ENCODE measurements at places on chromosomes 4 and X.

- DNase-seq, result no peak
Observed at GRCh38 chrX:70087857-70088630, 25.8 kb downstream of the OTUD6A start.

DNA sequence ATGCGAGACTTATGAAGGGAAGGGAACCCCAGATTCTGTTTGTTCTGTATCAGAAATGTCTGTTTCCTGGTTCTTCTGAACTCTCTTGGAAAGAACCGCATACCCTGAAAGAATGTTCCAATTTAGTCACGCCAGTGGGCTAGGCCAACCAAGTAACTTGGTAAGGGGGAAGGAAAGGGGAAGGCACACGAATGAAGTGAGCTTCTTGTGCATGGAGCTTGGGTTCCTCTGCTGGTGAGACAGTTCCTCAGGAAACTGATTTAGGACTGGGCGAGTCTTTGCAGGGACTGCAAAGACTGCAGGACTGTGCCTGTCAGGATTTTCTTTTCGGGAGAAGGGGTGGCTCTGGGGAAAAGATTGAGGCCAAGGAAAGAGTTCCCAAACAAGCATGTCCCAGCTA, 35.6 kb downstream of the FRMPD3 start:
- no peak for DNase-seq

DNA sequence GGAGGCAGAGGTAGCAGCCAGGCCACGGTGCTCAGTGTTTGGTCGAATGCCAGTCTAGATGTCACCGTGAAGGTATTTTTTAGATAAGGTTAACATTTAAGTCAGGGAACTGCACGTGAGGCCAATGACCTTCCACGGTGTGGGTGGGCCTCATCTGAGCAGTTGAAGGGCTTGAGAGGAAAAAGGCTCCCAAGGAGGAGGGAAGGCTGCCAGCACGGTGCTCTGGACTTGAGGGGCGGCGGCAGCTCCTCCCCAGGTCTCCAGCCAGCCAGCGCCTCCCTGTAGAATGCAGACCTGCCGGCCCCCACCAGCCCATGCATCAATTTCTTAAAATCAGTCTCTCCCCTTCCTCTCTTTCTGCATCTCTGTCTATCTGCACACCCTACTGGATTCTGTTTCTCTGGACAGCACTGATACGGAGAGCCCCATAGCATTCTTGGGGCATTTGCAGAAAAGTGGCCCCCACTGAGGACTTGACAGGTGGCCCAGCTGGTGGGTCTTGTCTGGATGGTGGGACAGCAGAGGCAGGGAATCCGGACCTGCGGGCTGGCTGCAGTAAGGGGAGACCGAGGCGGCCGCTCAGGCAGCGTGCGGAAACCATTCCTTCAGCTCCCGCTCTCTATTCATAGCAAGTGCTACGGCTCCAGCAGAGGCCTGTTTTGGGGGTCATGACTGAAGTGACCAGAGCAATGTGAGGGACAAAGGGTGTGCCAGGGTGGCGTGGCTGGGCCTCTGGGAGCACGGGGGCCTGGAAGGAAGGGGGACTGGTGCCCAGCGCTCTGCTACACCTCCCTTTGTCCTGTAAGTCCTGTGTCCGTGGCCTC, 7.9 kb upstream of the RGS12 start:
- no peak for DNase-seq

DNA sequence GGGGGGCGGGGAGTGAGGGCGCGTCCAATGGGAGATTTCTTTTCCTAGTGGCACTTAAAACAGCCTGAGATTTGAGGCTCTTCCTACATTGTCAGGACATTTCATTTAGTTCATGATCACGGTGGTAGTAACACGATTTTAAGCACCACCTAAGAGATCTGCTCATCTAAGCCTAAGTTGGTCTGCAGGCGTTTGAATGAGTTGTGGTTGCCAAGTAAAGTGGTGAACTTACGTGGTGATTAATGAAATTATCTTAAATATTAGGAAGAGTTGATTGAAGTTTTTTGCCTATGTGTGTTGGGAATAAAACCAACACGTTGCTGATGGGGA, 1.1 kb downstream of the HTT start:
- DNase-seq, result no peak

DNA sequence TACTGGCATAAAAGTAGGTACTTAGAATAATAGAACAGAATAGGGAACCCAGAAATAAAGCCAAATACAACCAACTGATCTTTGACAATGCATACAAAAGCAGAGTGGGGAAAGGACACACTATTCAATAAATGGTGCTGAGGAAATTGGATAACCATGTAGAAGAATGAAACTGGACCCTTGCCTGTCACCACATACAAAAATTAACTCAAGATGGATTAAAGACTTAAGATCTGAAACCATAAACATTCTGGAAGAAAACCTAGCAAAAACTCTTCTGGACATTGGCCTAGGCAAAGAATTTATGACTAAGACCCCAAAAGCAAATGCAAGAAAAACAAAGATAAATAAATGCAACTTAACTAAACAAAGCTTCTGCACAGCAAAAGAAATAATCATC, 45.6 kb downstream of the ARFIP1 start:
- DNase-seq, result no peak

- DNase-seq, result no peak
Observed at GRCh38 chr4:139789096-139789654, 123.6 kb downstream of the MGST2 start.

DNA sequence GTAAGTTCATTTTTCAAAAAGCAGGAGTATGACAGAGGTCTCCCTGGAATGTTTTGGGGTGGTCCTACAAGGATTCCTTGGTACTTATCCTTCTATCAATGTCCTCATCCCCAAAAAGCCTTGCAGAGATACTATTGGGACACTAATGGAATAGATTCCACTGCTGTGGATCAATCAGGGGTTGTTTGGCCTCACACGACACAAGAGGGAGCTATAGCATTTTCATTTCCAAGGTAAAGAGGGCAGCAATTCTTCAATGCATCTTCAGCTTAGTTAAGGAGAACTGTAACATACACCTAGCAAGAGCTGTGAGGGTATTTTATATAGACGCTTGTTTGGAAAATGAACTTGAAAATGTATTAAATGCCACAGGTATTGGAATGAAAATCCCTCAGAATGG, 50.9 kb downstream of the USP26 start:
- DNase-seq, result no peak
